T1000 (cell line): ENCODE measurements at places on chromosomes 16 and 17.

DNA sequence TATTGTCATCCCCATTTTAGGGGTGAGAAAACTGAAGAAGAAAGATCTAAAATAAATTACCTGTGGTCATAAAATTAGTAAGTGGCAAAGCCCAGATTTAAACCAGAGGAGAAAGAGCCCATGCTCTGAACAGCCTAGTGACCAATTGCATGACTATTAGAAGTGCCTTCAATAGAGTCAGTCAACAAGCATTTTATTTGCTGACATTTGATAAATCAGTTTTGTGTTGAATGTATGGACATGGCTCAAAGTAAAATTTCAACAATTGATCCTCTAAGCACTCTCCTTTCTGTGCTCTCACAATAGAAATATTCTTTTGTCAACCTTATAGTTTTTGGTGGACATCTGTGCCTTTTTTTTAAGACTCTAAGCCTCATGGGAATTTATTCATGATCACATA, 572.9 kb upstream of the SOX9 start:
- no peak for DNase-seq

DNA sequence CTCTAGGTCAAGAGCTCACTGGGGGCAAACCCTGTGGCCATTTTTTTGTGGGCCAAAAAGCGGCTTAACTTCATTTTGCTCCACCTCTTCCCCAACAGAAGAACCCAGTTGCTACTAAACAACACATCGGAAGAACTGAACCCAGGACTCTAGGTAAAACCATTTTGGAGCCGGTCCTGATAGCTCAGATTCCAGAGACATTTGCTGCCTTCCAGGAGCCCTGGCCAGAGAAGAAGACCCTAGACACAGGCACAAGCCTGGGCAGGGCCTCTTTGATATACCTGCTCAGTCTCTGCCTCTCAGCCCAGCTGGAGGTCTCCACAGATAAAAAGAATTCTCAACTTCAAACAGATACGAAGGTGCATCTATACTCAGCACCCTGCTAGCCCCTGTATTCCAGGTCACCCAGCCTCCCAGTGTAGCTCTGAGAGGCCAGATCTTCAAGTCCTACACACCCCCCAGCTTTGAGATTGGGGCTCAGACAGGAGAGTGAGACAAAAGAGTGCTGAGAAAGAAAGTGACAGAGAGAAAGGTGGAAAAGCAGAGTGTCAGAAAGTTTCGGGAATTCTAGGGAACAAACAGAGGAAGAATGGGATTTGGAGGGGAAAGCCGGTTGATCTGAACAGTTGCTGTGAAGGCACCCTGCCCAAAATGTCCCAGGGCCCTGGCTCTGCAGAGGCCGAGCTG, 6.6 kb upstream of the HOXB9 start:
- no peak for DNase-seq

GRCh38 chr17:82397449-82398335, 20.5 kb upstream of the HEXD start:
- DNase-seq: no peak

DNA sequence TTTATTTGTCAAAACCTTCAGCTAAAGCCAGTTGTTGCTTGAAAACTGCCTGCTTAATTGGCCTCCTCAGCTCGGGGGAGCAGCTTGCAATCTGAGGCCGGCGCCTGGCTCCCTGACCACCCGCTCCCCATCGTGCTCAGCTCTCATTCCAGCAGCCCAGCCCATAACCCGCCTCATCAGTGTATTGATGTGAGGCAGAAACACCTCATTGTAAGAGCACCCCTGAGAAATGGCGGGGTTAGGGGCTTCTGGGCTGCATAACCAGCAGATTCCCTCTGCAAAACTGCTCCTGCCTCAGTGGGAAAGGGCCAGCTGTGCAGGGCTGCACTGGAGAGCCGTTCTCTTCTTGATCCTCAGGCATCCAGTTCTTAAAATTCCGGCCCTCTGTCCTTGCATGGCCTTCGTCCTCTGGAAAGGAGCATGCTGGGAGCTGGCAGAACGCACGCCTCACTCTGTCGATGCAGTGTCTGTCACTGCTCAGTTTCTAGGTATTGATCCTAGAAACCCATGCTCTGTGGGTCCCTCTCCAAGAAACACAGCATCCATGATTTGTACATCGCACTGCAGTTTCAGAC, 113.8 kb upstream of the CHMP6 start:
- DNase-seq: no peak

GRCh38 chr17:49851387-49852291, 3.8 kb upstream of the TAC4 start:
- no peak for DNase-seq

GRCh38 chr17:44636562-44636961, 19.7 kb upstream of the MEIOC start:
- DNase-seq: no peak

DNA sequence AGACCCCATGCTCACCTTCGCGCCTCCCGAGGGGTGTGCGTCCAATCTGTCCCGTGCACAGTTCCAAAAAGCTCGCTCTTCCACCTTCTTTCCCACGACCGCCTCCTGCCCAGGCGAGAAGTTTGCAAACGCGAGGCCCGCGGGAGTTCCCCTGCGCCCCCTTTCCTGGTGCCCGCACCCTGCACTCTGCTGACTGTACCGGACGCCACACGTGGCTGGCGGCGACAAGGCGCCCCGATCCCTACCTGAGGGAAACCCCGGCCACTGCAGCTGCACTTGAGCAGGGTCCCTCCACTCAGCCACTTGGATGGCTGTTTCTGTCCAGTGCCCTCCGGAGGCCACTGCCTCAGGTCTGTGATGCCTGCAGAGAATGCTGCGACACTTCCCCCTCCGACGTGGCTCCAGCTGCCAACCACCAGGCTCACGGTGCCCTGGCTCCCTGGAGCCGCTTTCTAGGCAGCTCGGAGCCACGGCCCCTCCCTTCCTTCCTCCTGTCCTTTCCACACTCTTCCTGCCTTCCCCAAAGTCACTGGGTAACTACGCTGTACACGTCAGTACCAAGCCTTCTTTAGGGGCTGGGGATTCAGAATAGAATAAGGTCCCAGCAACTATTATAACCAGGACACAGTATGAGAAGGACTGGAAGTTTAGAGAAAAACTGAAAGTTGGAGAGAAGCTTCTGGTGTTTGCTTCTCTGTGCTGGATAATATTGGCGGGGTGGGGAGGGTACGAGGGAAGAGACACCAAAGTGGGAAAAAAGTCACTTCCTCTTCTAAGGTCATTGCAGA, at the start of gene MLKL:
Gene MLKL (minus strand): TSS at position 425 of the 788 bp plus-strand sequence. CDS start 5,105 bp downstream, outside the sequence.
- no peak for DNase-seq

DNA sequence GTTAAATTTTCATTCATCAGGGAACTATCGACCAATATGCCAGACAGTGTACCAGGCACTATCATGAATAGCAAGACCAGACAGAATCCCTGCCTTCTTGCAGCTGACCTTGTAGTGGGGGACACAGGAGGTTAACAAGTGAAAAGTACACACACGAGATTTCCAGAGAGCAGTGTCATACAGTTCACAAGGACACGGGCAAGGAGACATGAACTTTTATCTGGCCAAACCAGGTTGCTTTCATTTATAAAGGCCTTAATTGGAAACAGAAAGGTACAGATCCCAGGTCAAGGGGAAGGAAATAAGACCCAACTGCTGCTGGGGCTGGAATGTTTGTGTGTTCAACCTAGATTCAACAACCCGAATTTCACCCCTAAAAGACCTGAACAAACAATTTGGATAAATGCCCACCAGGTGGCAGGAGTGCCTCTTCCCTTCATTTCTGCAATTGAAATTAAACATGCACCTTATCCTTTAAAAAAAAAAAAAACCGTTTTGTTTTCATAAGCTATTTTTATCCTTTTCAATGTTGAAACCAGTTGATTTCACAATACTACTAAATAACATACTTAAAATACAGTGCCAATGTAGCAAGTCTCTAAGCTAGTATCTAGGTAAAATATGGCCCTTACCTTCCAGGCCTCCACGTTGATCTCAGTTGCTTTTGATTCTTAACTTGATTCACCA, 65.9 kb downstream of the EMP2 start:
- DNase-seq: peak; percentile 28

GRCh38 chr17:10392880-10393279, 20.1 kb upstream of the MYH13 start:
- DNase-seq: no peak

GRCh38 chr16:46759309-46759708, 11.2 kb upstream of the MYLK3 start:
- DNase-seq: no peak

- DNase-seq: no peak
These were observed 239.4 kb upstream of the TBX2 start for GRCh38 chr17:61160204-61160603.

DNA sequence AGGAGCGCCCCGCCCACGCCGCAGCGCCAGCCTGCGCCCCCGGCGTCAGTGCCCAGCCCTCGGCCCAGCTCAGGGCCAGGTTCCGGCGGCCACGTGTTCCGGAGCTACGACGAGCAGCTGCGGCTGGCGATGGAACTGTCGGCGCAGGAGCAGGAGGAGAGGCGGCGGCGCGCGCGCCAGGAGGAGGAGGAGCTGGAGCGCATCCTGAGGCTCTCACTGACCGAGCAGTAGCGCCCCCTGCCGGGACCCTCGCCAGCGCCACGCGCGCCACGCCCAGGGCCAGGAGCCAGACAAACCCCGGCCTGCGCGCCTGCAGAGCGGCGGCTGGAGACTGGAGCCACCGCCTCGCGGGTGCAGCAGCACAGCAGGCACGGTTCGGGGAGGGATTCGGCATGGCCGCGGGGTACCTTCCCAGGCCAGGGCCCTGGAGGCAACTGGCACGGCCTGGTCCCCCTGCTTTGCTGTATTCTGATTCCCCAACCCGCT, 9.3 kb downstream of the CORO6 start:
- no peak for DNase-seq

DNA sequence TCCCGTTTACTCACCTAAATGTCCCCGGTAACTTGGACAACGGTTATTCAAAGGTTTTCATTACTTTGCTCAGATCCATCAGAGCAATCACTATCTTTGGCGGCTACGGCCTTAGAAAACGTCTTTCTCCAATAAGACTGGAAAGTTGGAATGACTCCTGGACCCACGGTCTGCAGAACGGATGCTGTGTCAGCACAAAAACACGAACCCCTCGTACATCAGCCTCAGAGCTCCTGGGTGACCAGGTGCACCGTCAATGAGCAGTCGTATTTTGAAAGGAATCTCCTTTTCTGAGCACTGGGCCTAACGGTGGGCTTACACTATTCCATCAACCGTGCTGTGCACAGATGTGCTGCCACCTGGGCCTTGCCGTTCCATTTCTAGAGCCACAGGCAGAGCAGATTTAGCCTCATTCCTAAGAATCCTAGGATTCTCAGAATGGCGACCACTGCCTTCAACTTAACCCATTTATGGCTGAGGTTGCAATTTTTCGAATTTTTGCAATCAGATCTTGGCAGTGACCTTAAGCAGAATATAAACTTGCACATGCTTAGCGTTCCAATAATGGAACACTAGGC, 110.8 kb upstream of the ZNF750 start:
- DNase-seq: no peak

GRCh38 chr16:65200857-65201256, 79.0 kb upstream of the CDH11 start:
- no peak for DNase-seq

- DNase-seq: no peak
These were observed 5.0 kb upstream of the FTSJ3 start for GRCh38 chr17:63832455-63832854.

- no peak for DNase-seq
These were observed 25.8 kb downstream of the CRISPLD2 start for GRCh38 chr16:84845496-84846002.

GRCh38 chr17:66578781-66579489, 256.0 kb upstream of the CACNG5 start:
- no peak for DNase-seq

- DNase-seq: no peak
These were observed 29.5 kb downstream of the MAP2K6 start for GRCh38 chr17:69444023-69444422.

GRCh38 chr17:80691784-80692183, 147.1 kb downstream of the RPTOR start:
- no peak for DNase-seq

DNA sequence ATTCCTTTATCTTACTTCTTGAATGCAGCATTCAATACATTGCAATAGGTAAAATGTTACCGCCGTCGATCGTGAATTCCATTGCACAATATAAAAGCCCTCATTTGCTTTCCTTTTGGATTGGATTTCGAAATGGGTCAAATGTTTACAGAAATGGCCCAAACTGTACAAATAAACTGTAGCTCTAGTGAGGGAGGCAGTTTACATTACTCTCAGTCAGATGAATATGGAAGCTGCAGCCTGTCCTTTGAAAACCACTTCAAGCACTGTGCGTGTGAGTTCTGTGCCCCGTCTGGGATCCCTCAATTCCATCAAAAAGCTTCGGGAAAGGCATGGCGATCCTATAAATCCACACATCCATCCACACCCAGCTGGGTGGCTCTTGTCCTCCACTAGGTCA, 258.6 kb upstream of the FOXF1 start:
- DNase-seq: no peak

GRCh38 chr17:74442291-74442669, 10.4 kb downstream of the GPRC5C start:
- DNase-seq: no peak

DNA sequence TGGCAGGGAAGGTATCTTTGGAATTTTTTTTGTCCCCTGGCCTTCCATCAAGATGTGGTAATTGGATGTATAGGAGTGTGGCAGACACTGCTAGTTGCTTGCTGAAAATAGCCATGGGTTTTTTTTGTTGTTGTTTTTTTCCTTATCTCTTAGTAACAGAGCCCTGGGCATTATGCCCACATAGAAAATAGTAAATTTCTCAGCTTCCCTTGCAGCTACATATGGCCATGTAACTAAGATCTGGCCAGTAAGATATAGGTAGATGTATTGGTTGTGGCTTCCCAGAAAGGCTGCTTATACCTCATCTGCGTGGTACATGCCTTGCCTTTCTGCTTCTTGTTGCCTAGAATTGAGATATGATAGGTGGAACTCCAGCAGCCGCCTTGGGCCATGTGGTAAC, 349.9 kb downstream of the CPPED1 start:
- DNase-seq: no peak

GRCh38 chr16:73151225-73151624, 103.3 kb upstream of the ZFHX3 start:
- DNase-seq: no peak

DNA sequence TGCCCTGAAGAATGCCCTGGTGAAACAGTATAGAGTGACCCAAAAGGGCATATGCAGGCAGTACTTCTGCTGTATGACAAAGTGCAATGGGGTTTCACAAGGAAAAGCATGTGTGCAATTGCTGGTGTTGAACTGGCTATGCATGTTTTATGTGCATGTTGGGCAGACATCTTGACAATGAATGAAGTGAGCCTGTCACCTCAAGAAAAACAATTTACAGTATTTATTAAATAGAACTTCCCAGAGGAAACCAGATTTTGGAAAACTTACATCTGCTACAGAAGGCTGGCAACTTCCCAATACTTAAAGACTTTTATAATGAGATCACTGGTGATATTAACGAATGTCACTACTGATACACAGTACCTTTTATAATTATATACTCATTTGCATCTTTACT, 30.6 kb downstream of the C17orf67 start:
- no peak for DNase-seq

GRCh38 chr17:55171634-55172328, 93.0 kb upstream of the HLF start:
- no peak for DNase-seq

GRCh38 chr17:44348234-44348987, 3.3 kb downstream of the GRN start:
- DNase-seq: no peak
